MCF 10A (cell line): ENCODE measurements at places on chromosomes 7 and 10.

GRCh38 chr10:103493362-103493915 is at the start of gene NEURL1:
Gene NEURL1 (plus strand): TSS chr10:103493705. CDS start chr10:103494388, 683 bp downstream.
- DNase-seq: no peak

- no peak for DNase-seq
These were observed 2.4 kb downstream of the MIOS start for GRCh38 chr7:7569081-7569527.

DNA sequence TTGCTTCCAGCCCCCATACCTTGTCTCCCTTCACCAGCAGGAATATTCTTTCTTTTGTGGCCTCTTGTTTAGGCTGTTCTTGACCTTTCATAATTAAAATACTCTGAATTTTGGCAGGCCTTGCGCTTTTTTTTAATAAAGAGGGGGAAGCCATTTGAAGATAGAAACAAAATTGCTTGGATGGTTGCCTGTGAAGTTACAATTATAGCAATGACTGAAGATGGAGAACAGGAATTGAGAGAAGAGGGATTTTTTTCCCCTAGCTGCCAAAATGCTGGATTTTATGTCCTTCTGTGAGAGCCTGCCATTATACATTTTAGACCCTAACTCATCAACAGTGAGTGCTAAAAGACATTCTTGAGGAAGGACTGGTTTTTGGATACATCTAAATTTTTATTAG is 24.8 kb downstream of the FGFBP3 start:
- DNase-seq: no peak

DNA sequence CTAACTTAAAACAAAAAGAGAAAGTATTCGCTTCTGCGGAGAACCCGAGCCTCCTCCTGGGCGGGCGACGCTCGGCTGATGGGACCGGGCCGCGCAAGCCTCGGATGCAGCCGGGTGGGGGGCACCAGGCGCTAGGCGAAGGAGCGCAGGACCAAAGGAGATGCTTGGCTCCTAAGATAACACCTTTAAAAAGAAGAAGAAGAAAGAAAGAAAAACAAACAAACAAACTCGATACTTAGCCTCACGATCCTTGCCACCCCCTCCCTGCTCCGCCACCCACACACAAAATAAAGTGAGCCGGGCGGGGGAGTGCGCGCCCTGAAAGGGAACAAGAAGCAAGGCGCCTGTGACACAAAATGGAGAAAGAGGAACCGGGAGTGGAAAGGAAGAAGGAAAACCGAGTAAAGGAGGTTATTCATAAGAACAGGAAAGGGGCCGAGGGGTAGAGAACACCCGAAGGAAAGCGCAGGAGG is 34.0 kb upstream of the EBLN1 start:
- DNase-seq: peak; percentile 55

DNA sequence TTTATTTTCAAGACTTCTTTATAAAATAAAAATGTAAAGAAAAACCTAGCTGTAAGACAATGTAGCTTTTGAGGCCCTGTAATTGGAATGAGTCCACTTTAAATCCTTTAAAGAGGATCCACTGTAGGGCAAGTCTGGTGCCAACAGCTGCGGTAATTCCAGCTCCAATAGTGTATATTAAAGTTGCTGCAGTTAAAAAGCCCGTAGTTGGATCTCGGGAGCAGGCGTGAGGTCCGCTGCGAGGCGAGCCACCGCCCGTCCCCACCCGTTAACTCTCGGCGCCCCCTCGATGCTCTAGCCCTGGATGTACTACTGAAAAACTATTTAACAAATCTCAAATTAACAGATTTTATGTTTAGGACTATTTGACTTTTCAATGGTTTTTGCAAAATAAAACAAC is 414.7 kb upstream of the SEMA3C start:
- no peak for DNase-seq

GRCh38 chr10:75050149-75050919 is 61.1 kb upstream of the SAMD8 start:
- no peak for DNase-seq
